Mammary microvascular endothelial cell (primary cell): ENCODE measurements at places on chromosomes 12 and 14. TPM values are rescaled to one million over a fixed set of nuclear protein-coding genes. Genes with fewer than 3 reads are reported as not detected.

The CCDC177 gene
- not detected in 2 replicates for total RNA-seq

The ZCRB1 gene
- 31.3 and 33.0 TPM in 2 replicates for total RNA-seq

The FBLN5 gene
- total RNA-seq = 0.15 and 1.6 TPM in 2 replicates

The CARMIL3 gene
- 0.05 TPM in 1 of 2 replicates, not detected in the other for total RNA-seq

The PROX2 gene
- not detected in 2 replicates for total RNA-seq

The KRT72 gene
- total RNA-seq = not detected in 2 replicates

The ANP32D gene
- not detected in 2 replicates for total RNA-seq

The AGAP2 gene
- total RNA-seq = 0.07 and 0.25 TPM in 2 replicates

The RNASE7 gene
- total RNA-seq = not detected in 2 replicates

The HOTAIR gene
- not detected in 2 replicates for total RNA-seq

The LPAR5 gene
- total RNA-seq = not detected in 2 replicates

The IFNG-AS1 gene
- total RNA-seq = not detected in 2 replicates

The RDH11 gene
- 65.0 and 65.8 TPM in 2 replicates for total RNA-seq

The CCDC88C gene
- 14.9 and 15.4 TPM in 2 replicates for total RNA-seq

The LRFN5 gene
- total RNA-seq = under 0.01 TPM in 1 of 2 replicates, not detected in the other

The TCL1B gene
- total RNA-seq = not detected in 2 replicates

The ARHGEF25 gene
- total RNA-seq = 0.07 and 0.15 TPM in 2 replicates

The OASL gene
- 7.7 and 11.3 TPM in 2 replicates for total RNA-seq
